ENCODE measurements at places on chromosomes 11 and 22. TPM values are rescaled to one million over a fixed set of nuclear protein-coding genes. Genes with fewer than 3 reads are reported as not detected.

The OR4A5 gene
- not detected for polyA plus RNA-seq

GRCh38 chr11:77783025-77783424 lies 37.5 kb downstream of the RSF1 start:
- no peaks in the 10 kb centered on the region for H3K4me1 ChIP-seq
- no peak overlapping the region for H3K27ac ChIP-seq
- no peaks in the 10 kb centered on the region for H3K27me3 ChIP-seq
- no peaks in the 10 kb centered on the region for H3K36me3 ChIP-seq
- H3K4me3 ChIP-seq: no peak overlapping the region
- DNase-seq: no peak

DNA sequence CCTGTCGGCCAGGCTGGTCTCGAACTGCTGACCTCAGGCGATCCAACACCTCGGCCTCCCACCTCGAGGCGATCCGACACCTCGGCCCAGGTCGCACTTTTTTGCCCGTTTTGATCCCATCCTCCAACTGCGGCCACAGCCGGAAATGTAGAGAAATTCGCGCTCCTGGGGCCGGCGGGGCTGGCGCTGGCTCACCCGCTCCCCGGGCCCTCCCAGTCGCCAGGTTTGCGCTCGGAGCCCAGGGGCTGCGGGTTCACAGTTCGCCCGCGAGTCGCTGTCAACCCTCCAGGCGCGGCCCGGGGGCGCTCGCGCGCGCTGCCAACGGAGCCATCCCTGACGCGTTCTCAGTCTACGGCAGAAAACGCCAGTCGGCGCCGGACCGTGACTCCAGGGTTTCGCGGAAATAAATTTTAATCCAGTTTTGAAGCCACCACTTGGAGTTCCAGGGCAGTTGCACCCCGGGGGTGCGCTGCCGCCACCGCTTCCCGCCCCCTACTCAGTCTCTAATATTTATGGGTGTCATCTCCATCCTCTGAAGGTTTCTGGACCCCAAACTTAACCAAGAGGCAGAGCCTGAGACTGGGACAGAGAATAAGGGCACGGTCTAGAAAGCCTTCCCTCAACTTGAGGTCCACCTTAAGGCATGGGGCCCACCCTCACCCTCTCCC lies 1.5 kb upstream of the KLHDC7B start:
- H3K4me1 ChIP-seq: peaks cover 2% of the 10 kb centered on the region
- no peak overlapping the region for H3K27ac ChIP-seq
- peak overlapping the region; percentile 29 for H3K4me3 ChIP-seq
- H3K36me3 ChIP-seq: no peaks in the 10 kb centered on the region
- H3K27me3 ChIP-seq: peaks cover 9% of the 10 kb centered on the region

GRCh38 chr11:88464528-88464927 lies 127.0 kb upstream of the CTSC start:
- no peak overlapping the region for H3K4me3 ChIP-seq
- no peaks in the 10 kb centered on the region for H3K4me1 ChIP-seq
- H3K36me3 ChIP-seq: no peaks in the 10 kb centered on the region
- no peak overlapping the region for H3K27ac ChIP-seq
- no peaks in the 10 kb centered on the region for H3K27me3 ChIP-seq

The TCN2 gene
- 174 TPM for polyA plus RNA-seq

DNA sequence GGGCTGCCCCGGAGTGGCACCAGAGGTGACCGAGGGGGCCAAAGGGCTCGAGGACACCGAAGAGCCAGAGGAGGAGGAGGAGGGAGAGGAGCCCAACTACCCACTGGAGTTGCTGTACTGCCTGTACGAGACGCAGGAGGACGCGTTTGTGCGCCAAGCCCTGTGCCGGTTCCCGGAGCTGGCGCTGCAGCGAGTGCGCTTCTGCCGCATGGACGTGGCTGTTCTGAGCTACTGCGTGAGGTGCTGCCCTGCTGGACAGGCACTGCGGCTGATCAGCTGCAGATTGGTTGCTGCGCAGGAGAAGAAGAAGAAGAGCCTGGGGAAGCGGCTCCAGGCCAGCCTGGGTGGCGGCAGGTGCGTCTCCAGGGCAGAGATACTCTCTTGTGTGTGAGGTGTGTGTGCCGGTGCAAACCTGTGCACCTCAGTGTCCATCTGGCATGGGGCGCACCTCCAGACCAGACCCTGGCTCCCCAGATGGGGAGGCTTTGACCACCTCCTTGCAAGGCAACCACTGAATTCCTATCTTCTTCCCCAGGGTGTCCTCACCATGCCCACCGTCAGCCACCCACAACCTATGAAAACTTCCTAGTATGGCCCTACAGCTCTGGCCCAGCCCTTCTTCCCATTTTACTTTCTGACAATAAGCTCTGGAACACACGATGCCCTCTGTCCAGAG lies 3.4 kb downstream of the NLRP6 start:
- no peaks in the 10 kb centered on the region for H3K36me3 ChIP-seq
- no peak for DNase-seq
- H3K4me1 ChIP-seq: no peaks in the 10 kb centered on the region
- H3K27ac ChIP-seq: no peak overlapping the region
- peaks cover 19% of the 10 kb centered on the region for H3K27me3 ChIP-seq

GRCh38 chr22:22425356-22425755 lies 83.2 kb downstream of the ZNF280B start:
- no peaks in the 10 kb centered on the region for H3K27me3 ChIP-seq
- no peaks in the 10 kb centered on the region for H3K4me1 ChIP-seq
- no peak overlapping the region for H3K4me3 ChIP-seq
- no peak for DNase-seq
- no peaks in the 10 kb centered on the region for H3K36me3 ChIP-seq
- H3K27ac ChIP-seq: no peak overlapping the region

- no peaks in the 10 kb centered on the region for H3K27me3 ChIP-seq
- H3K4me3 ChIP-seq: no peak overlapping the region
- H3K4me1 ChIP-seq: no peaks in the 10 kb centered on the region
- H3K36me3 ChIP-seq: no peaks in the 10 kb centered on the region
- DNase-seq: no peak
Measured at GRCh38 chr11:2817431-2817830, 68.1 kb downstream of the CDKN1C start.

- no peaks in the 10 kb centered on the region for H3K36me3 ChIP-seq
- no peak overlapping the region for H3K27ac ChIP-seq
- no peaks in the 10 kb centered on the region for H3K27me3 ChIP-seq
- DNase-seq: no peak
Measured at GRCh38 chr11:32874132-32874531, 18.5 kb upstream of the QSER1 start.

GRCh38 chr22:47030143-47030661 lies 267.8 kb downstream of the TBC1D22A start:
- H3K4me3 ChIP-seq: no peak overlapping the region
- no peaks in the 10 kb centered on the region for H3K36me3 ChIP-seq
- no peaks in the 10 kb centered on the region for H3K27me3 ChIP-seq

DNA sequence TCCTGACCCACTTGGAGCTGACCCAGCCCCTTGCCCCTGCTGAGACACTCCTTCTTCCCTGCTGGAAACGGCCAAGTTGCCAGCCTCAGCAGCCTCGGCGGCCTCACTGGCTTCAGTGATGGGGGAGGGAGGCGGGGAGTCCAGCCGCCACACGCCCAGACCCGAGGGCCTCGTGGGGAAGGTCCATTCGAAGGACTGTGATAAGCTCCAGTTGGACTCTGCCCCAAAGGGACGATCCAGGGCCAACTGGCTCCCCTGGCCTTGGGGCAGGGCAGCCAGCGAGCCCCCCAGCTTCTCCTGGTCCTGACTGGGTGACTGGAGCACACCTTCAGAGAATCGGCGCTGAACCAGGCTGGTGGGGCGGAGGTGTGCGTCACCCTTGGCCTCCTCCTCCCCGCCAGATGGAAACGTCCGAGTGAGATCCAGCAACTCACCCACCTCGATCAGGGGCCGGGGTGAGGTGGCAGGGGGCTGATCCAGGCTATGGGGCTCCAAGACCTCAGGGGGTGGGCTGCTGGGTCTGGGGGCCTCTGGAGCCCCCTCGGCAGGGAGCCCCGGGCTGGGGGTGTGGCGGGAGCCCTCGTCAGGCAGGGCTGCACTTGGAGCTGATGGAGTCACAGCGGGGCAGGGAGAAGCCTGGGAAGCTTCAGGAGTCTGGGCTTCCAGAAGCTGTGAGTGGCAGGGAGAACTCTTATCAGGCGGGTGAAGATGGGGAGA lies 11.5 kb downstream of the TNKS1BP1 start:
- no peak for DNase-seq
- H3K36me3 ChIP-seq: peaks cover 27% of the 10 kb centered on the region
- H3K4me1 ChIP-seq: peaks cover 29% of the 10 kb centered on the region
- no peaks in the 10 kb centered on the region for H3K27me3 ChIP-seq

The NOL12 gene
- polyA plus RNA-seq: 26.3 TPM

The SNX32 gene
- polyA plus RNA-seq: 0.43 TPM

The UBQLNL gene
- polyA plus RNA-seq: 0.32 TPM

DNA sequence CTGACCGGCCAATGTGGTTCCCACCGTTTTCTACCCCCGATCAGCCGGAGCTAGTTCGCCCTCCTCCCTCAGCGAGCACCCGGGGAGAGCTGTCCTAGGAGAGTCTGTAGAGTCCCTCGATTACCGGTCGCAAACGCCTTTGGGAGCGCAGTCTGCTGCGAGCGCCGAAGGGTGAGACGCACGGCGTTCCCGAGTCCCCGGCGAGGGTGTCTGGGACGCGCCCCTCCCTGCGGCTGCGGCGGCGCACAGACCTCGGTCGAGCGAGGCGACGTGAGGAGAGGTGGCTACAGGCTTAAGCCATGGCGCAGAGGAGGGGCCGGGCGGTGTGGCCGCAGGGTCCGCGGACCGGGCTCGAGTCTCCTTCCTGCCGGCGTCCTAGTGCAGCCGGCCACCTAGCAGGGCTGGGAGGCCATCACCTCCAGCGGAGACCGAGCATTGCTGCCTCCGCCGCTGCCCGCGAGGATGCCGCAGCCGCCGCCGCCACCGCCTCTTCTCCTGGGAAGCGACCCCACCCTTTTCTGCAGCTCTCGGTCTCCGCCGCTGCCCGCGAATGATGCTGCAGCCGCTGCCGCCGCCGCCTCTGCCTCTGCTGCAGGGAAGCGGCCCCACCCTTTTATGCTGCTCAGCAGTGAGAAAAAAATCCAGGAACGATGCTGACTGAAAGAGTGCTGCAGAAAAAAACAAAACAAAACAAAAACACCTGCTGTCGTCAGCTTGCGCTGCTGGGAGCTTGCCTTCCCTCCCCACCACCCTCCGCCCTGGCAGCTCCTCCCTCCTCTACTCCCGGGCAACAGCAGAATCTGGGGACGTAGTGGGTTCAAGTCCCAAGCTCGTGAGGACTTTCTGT lies at the start of gene MAP6:
Gene MAP6 (minus strand): TSS at position 588 of the 847 bp plus-strand sequence. CDS start 669 bp downstream, outside the sequence.
- no peaks in the 10 kb centered on the region for H3K4me1 ChIP-seq
- no peaks in the 10 kb centered on the region for H3K36me3 ChIP-seq
- H3K27me3 ChIP-seq: peaks cover 2% of the 10 kb centered on the region
- H3K27ac ChIP-seq: no peak within 1 kb of the TSS
- no peak for DNase-seq
- H3K4me3 ChIP-seq: peak within 1 kb of the TSS; percentile 54

DNA sequence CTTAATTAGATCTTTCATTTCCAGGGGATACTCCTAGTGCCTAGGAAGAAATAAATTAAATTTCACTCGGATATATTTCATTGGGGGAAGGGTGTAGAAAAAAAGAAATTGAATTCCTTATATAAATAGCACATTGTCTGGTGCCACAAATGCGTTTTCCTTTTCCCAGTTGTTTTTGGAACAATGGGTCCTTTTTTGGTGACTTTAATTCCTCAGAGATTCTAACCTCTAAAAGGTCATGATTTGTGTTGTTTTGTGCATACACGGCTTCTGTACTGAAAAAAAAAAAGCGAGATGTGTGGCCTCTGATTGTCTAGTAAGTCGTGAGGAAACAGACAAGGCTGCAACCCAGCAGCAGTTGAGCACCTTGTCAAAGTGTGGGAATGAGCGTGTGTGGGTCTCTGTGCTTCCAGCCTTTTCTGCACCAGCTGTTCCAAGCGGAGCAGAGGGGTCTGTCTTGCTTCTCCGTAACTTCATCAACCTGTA lies 64.5 kb upstream of the CRTAM start:
- no peaks in the 10 kb centered on the region for H3K27me3 ChIP-seq
- H3K4me3 ChIP-seq: peak overlapping the region; percentile 17
- no peaks in the 10 kb centered on the region for H3K4me1 ChIP-seq
- no peak overlapping the region for H3K27ac ChIP-seq

DNA sequence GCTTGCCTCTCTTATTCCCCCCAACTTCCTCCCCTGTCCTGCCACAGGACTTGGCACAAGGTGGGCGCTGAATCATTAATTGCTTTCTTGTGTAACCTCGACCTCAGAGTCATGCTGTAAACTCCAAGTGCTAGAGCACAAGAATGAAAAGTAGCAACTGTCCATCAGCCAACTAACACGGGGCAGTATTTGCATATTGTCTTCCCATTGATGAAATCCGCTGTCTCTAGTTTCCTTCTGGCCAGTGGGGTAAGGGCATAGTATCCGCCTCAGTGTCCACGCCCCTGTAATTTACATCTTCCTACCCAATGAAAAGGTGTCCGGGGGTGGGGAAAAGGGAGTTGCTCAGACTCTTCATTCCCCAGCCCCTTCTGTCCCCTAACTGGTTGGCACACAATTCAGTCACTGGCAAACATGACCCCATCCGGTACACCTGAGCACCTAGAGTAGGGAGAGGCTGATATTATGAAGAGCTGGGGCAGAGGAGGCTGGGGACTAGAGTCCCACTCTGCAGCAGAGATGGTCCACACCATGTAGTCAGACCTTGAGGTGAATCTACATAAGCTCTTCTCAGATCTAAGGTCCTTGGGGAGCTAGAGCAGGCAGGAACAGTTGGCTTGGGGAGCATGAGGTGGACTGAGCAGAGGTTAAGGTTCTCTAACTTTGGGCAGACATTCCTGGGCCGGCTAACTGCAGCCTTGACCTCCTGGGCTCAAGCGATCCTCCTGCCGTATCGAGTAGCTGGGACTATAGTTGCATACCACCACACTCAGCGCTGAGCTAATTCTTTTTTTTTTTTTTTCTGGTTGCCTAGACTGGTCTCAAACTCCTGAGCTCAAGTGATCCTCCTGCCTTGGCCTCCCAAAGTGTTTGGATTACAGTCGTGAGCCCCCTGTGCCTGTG lies 6.8 kb upstream of the GGA1 start:
- no peak overlapping the region for H3K4me3 ChIP-seq
- H3K27me3 ChIP-seq: no peaks in the 10 kb centered on the region
- peak overlapping the region; percentile 1 for H3K27ac ChIP-seq

GRCh38 chr11:67158221-67158620 lies 39.2 kb downstream of the KDM2A start:
- no peak overlapping the region for H3K27ac ChIP-seq
- H3K27me3 ChIP-seq: no peaks in the 10 kb centered on the region
- H3K4me3 ChIP-seq: no peak overlapping the region
- no peaks in the 10 kb centered on the region for H3K36me3 ChIP-seq
- DNase-seq: no peak

The CD3G gene
- polyA plus RNA-seq: 0.45 TPM

DNA sequence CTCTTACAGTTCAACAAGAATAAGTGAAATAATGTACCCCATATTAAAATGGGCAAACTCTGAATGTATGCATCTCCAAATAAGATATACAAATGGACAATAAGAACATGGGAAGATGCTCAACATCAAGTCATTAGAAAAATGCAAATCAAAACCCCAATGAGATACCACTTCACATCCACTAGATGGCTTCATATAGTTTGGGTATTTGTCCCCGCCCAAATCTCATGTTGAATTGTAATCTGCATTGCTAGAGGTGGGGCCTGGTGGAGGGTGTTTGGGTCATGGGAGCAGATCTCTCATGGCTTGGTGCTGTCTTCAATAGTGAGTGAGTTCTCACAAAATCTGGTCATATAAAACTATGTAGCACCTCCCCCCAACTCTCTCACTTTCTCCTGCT lies 5.7 kb downstream of the MPZL2 start:
- DNase-seq: no peak
- H3K27me3 ChIP-seq: no peaks in the 10 kb centered on the region
- H3K4me1 ChIP-seq: peaks cover 5% of the 10 kb centered on the region

Data from kidney (tissue), 22 donors.